ENCODE measurements at places on chromosomes 5 and 9. TPM values are rescaled to one million over a fixed set of nuclear protein-coding genes. Genes with fewer than 3 reads are reported as not detected.

Gene NEUROG1
- not detected for total RNA-seq

Gene GBGT1
- 14.0 TPM for total RNA-seq

Gene GMCL2
- not detected for total RNA-seq

Gene TMEM161B
- total RNA-seq = 16.2 TPM

Gene TRIM52
- total RNA-seq = 15.2 TPM

Gene DMGDH
- total RNA-seq = 9.9 TPM

Gene LECT2
- total RNA-seq = not detected

Gene PRKACG
- total RNA-seq = 5.1 TPM

Gene MSMP
- not detected for total RNA-seq

Gene KCNN2
- 15.3 TPM for total RNA-seq

Gene SYK
- total RNA-seq = 43.6 TPM

Gene CCNI2
- total RNA-seq = 5.9 TPM

Gene SPATA31A3
- total RNA-seq = not detected

Gene DOLK
- total RNA-seq = 27.3 TPM

Gene PCDHGA12
- 3.8 TPM for total RNA-seq

Gene ZDHHC12
- 123 TPM for total RNA-seq

Gene JADE2
- 63.4 TPM for total RNA-seq

Gene THOC3
- 63.3 TPM for total RNA-seq

Gene PCDHA4
- total RNA-seq = 2.4 TPM

Gene CSNK1A1
- total RNA-seq = 219 TPM

Gene KCNMB1
- 5.9 TPM for total RNA-seq

Gene SOHLH1
- 16.8 TPM for total RNA-seq

Gene GABRB2
- total RNA-seq = 1.1 TPM

Gene CTNND2
- 11.2 TPM for total RNA-seq

Gene RMRP
- total RNA-seq = 13,864 TPM

Gene KCNT1
- 0.09 TPM for total RNA-seq

Gene COL15A1
- total RNA-seq = 79.9 TPM

Gene SVEP1
- 2.7 TPM for total RNA-seq

Gene F2RL2
- total RNA-seq = not detected

Gene LIFR
- total RNA-seq = 68.5 TPM

All from prostate gland (tissue), 2 donors.